ENCODE measurements at places on chromosomes 2 and 18.

GRCh38 chr2:161146209-161146775 lies 13.9 kb upstream of the TANK start:
- DNase-seq = no peak

- no peak for DNase-seq
These were observed 34.3 kb downstream of the LPIN2 start for GRCh38 chr18:2978661-2979106.

GRCh38 chr18:44679914-44680272 lies 795 bp upstream of the SETBP1 start:
- peak; percentile 30 for DNase-seq

- no peak for DNase-seq
These were observed 2.2 kb downstream of the CBLN2 start for GRCh38 chr18:72541871-72542332.

DNA sequence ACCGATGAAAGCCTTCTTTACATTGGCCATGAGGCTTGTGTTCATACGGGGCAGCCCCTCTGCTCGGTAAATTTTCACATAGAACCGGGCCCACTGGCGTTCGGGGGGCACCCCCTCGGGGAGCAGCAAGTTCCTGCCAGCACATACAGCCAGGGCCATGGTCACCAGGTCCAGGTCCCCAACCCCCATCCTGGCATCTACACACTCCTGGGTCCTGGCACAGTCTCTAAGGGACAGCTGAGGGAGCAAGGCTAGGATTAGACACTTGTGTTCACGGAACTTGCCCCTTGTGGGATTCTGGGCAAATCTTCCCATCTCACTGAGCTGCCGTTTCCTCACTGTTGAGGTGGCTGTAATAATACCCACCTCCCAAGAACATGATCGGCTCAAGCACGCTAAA lies 5.6 kb upstream of the OTOF start:
- DNase-seq = no peak

- DNase-seq = no peak
These were observed 16.6 kb upstream of the ASPRV1 start for GRCh38 chr2:69977906-69978482.

DNA sequence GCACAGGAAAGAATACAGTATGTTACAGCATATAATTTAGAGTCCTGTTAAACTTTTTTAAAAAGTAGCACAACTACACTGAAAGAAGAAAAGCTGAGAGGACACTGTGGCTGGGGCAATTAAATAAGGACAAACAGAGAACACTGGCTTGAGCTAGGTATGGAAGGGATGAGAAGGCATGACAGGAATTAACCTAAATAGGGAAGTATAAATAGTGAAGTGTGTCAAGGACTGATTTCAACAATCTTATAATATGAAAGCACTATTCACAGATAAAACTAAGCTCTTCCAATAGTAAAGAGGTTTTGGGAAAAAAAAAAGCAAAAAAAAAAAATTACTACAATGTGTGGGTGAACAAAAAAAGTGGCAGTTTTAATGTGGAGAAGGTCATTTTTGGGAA lies 45.5 kb downstream of the PPP3R1 start:
- DNase-seq = no peak

- DNase-seq = no peak
These were observed 41.9 kb upstream of the ASB18 start for GRCh38 chr2:236305964-236306605.

- DNase-seq = no peak
These were observed 180.9 kb downstream of the SMAD2 start for GRCh38 chr18:47749600-47749973.

- DNase-seq = no peak
These were observed 357.7 kb upstream of the SMIM21 start for GRCh38 chr18:75785206-75785605.
